Upper lobe of left lung (tissue), 6 donors: ENCODE measurements at places on chromosomes 1 and 21. TPM values are rescaled to one million over a fixed set of nuclear protein-coding genes. Genes with fewer than 3 reads are reported as not detected.

RNU1-2 gene
- under 0.01 TPM for total RNA-seq

- H3K27me3 ChIP-seq, result no peaks in the 10 kb centered on the region
- H3K27ac ChIP-seq, result no peak overlapping the region
- no peak overlapping the region for H3K4me3 ChIP-seq
- H3K36me3 ChIP-seq, result no peaks in the 10 kb centered on the region
- DNase-seq, result no peak
- H3K4me1 ChIP-seq, result no peaks in the 10 kb centered on the region
Observed at GRCh38 chr1:48670234-48671020, 106.3 kb downstream of the BEND5 start.

CRABP2 gene
- total RNA-seq, result 3.9 TPM

GRCh38 chr1:172883387-172883791, 167.4 kb downstream of the TNFSF18 start:
- no peaks in the 10 kb centered on the region for H3K36me3 ChIP-seq
- no peak for DNase-seq
- no peaks in the 10 kb centered on the region for H3K27me3 ChIP-seq
- no peak overlapping the region for H3K27ac ChIP-seq
- no peaks in the 10 kb centered on the region for H3K4me1 ChIP-seq
- H3K4me3 ChIP-seq, result no peak overlapping the region

OR2T11 gene
- total RNA-seq, result 1.8 TPM

GRHL3 gene
- 0.09 TPM for total RNA-seq

DNA sequence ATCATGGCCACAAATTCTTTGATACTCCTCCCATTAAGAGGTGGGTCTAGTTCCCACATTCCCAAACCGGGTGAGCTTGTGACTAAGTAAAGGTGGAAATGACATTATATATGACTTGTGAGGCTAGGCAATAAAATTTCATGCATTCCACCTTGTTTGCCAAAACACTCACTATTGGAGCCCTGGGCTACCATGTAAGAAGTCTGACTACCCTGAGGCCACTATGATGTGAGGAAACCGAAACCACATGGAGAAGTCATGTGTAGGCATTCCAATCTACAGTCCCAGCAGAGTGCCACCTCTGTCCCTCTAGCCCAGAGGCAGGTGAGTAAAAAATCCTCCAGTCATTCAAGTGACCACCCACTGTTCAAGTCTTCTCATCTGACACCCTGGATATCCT, 17.9 kb upstream of the SMG7 start:
- H3K27ac ChIP-seq, result no peak overlapping the region
- no peaks in the 10 kb centered on the region for H3K27me3 ChIP-seq
- no peak for DNase-seq
- no peaks in the 10 kb centered on the region for H3K36me3 ChIP-seq
- H3K4me3 ChIP-seq, result no peak overlapping the region
- H3K4me1 ChIP-seq, result no peaks in the 10 kb centered on the region

COL6A2 gene
- total RNA-seq, result 397 TPM

DNA sequence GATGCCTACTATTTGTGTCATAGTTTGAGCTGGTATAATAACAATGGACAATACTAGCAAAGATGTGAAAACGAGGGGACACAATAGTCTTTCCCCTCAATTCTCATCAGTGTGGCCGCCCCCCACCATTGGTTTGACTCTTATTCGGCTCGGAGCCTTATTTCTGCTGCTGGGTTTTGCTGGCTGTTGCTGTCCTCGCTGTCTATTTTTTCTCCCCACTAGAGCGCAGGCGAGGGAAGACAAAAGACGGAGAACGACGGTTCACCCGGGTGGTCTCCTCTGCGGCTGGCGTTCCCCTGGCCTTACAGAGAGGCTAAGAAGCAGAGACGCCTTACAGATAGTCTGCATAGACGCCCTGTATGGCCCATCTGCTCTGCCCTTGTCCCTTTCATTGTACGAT, 19.4 kb downstream of the CLIC6 start:
- no peak overlapping the region for H3K4me3 ChIP-seq
- H3K36me3 ChIP-seq, result no peaks in the 10 kb centered on the region
- H3K27me3 ChIP-seq, result no peaks in the 10 kb centered on the region
- no peak overlapping the region for H3K27ac ChIP-seq
